ENCODE measurements at places on chromosomes 13 and 19.

- no peak for DNase-seq
Observed at GRCh38 chr19:39708594-39708993, 4.3 kb downstream of the LGALS14 start.

DNA sequence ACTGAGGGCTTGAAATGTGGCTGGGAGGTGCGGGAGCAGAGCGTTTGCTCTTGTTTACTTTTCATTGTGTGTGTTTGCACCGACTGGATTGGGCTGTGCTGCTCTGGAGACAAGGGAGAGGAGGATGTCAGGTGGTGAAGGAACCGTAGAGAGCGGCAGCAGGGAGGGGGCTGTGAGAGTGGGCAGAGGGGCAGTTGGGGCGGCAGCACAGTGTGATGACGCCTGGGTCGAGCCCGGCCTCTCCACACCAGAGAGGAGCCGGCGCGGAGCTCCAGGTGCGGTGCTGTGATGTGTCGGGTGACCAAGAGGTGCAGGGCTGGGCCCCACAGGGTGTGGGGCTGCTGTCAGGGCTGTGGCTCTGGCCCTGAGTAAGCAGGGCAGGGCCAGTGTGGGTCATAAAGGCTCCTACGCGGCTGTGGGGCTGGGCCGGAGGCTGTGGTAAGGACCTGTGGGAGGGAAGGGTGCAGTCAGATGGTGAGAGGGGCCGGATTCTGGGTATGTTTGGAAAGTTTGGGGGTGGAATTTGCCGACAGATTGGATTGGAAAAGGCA is 10.5 kb downstream of the NAXD start:
- peak; percentile 34 for DNase-seq

- DNase-seq, result no peak
Observed at GRCh38 chr13:21672287-21672680, 1.4 kb downstream of the FGF9 start.

GRCh38 chr13:44013758-44014291 is 134.1 kb downstream of the LACC1 start:
- DNase-seq, result no peak

- DNase-seq, result peak; percentile 57
Observed at GRCh38 chr13:112073245-112074138, 6.5 kb downstream of the SOX1 start.

- no peak for DNase-seq
Observed at GRCh38 chr13:72290962-72291681, 424.1 kb upstream of the DACH1 start.

DNA sequence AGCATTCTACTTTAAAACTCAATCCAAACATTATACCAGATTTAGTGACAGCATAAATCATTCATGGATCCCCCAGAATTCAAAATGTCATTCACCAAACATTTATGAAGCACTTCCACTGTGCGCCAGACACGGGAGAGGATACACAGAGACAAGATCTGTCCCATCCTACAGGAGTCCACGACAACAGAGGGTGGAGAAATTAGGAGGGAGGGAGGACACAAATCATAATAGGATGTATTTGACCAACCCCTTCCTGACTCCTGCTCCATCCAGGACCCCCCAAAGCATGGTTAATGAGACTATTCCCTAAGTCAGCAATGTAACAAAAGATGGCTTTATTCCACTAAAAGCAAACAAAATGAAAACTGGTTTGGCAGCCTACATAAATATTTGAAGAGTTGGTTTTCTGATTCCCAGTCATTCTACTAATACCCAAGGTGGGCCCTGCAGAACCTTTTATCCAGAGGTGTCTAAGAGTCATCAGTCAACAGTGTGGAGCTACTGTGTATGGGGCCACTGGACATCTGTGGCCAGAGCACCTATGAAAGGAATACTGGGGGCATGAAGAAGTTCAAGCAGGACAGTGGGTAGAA is 62.8 kb upstream of the DOCK9 start:
- DNase-seq, result no peak

- no peak for DNase-seq
Observed at GRCh38 chr13:99256283-99256682, 1.9 kb downstream of the GPR18 start.

DNA sequence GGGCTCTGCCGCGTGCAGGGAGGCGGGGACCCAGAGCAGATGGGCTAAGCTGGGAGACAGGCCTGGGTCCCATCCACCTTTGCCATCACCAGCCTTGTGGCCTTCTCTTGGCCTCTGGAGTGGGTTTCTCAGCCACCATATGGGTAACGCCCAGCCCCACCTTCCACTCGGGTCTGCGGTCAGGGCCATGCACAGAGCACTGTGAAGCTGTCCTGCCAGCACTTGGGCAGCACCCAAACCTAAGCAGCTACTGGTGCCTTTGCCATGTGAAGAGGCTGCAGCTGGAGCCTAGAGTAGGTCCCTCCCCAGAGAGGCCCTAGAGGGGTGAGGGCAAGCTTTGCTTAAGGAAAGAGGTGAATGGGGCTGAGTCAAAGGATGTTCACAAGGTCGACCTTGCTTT is 24.1 kb upstream of the NPAS1 start:
- no peak for DNase-seq

GRCh38 chr19:17488593-17489391 is 18.5 kb downstream of the SLC27A1 start:
- DNase-seq, result peak; percentile 72

DNA sequence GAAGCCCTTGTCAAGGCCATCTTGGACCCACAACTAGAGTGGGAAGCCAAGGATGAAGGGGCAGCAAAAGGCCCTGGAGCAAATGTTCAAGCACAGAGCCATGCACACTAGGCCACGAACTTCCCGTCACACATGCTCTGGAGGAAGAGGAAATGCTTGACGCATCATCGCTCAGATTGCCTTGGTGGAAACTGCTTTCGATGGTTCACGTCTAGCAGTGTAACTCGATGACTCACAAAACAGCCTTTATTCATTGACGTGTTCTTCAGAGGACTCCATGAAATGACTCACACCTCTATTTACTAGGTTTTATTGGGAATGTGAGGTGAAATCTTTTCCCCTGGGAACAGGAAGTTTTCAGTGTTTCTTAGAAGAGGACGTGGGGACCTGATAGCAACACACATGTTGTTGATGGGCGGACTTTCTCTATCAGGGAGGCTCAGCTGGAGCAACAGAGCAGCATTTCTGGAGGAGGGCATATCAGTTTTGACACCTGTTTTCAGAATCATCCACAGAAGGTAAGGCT is 79.8 kb upstream of the FLT1 start:
- no peak for DNase-seq

GRCh38 chr13:113884821-113885220 is 20.9 kb upstream of the GAS6 start:
- DNase-seq, result no peak

DNA sequence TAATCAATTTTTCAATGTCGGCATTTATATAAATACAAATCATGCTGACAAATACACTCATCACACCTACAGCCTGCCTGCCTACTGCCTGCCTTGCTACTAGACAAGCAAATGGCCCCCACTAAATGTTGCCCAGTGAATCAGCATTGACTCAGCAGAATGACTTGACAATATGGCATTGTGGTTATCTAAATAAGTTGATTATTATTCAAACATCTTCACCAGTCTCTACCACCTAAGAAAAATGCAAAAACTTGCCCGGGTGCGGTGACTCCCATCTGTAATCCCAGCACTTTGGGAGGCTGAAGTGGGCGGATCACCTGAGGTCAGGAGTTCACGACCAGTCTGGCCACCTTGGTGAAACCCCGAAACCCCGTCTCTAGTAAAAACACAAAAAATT is 296.1 kb downstream of the PCDH9 start:
- DNase-seq, result no peak

GRCh38 chr13:100673376-100673712 is 1.3 kb downstream of the TMTC4 start:
- DNase-seq, result no peak

- no peak for DNase-seq
Observed at GRCh38 chr13:79778741-79779460, 297.9 kb downstream of the NDFIP2 start.

DNA sequence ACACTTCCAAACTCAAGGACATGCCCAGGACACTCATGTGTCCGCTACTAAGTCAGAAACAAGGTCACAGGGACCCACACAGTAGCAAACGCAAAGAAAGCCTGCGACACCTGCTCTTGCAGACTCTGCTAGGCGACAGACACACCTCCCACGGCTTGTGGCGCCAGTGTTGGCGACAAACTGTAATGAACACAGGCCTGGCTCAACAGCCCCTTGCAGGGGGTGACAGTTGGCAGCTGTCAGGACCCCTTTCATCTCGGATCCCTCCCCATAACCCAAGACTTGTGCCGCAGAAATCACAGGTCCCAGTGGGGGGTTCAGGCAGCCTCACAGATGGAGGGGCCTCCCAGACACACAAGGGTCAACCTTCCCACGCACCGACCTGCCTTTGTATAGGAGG is 364 bp downstream of the CKM start:
- peak; percentile 51 for DNase-seq

DNA sequence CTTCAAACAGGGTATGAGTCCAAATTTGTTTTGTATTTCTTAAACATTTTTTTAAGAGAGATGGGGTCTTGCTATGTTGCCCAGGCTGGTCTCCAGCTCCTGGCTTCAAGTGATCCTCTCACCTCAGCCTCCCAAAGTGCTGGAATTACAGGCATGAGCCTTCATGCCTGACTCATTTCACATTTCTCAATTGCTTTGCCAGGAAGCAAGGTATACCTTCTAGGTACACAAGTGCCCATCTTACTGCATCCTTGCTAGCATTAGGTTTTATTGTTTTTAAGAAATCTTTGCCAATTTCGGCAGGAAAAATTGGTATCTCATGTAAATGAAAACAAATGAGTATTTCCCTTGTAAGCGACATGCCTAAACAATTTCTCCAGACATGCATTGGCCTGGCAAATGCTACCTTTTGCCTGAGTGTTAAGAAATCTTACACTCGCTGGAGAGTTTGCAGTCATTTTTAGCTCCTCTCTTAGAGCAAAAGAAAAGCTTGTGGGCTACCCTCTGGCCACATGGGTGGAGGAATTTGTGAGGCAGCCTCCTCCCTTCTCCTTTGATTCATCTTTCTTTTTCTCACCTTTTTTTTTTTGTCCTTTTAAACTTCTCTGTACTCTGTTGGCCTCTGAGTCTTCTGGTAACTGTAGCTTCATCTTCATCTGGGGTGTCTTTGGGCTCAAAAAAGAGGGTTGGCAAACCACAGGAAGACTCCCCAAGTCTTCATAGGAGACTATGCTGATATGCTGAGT is 33.0 kb downstream of the ACTL9 start:
- no peak for DNase-seq

GRCh38 chr19:4597278-4597974 is 37.9 kb upstream of the SEMA6B start:
- DNase-seq, result no peak

- no peak for DNase-seq
Observed at GRCh38 chr13:66778461-66778860, 451.7 kb downstream of the PCDH9 start.

DNA sequence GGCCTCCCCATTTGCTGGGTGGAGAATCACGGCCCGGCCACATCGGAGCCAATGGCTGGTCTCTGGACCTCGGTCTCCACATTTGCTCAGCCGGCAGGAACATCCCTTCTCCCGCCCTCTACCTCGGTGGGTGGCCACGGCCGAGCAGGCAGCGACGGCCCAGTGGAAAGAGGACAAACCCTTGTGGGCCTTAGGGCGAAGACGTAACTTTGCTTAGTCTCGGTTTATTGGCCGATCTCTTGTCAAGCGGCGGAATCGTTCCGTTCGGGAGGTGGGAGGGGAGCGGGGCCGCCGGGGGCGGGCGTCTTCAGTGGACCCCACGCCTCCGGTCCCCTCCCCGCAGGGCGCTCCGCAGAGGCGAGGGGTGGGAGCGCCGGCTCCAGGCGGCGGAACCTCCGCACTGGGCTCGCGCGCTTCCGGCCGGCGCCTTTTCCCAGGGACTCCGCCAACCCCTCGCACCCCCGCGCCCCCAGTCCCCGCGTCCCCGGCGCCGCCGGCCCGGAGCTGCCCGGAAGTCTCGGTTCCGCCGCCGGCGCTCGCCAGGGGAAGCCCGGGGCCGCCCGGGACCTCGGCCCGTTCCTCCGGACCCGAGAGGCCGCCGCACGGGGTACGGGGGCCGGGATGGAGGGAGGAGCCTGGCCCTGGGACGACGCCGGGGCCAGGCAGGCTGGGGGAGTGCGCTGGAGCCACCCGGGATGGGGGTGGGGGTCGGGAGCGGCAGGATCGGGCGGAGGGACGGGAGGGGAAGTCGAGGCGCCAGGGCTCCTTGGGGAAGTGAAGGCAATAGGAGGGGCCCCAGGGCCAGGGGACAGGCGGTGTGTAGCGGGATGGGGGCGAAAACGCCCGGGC is at the start of gene ZNF580:
Gene ZNF580 (plus strand): TSS at position 426 of the 849 bp plus-strand sequence. CDS start 1,507 bp downstream, outside the sequence.
- DNase-seq, result no peak

GRCh38 chr13:105016266-105016665 is 1519.2 kb downstream of the EFNB2 start:
- DNase-seq, result no peak

- no peak for DNase-seq
Observed at GRCh38 chr13:80742033-80742432, 401.1 kb upstream of the SPRY2 start.

- DNase-seq, result no peak
Observed at GRCh38 chr19:8629996-8630683, at the start of gene NFILZ. NFILZ (plus strand) TSS chr19:8630633; CDS start chr19:8676766, 46,133 bp downstream.

GRCh38 chr13:107234319-107235073 is 666.6 kb upstream of the ARGLU1 start:
- DNase-seq, result no peak

- DNase-seq, result no peak
Observed at GRCh38 chr13:60959427-60959826, 456.2 kb downstream of the PCDH20 start.

DNA sequence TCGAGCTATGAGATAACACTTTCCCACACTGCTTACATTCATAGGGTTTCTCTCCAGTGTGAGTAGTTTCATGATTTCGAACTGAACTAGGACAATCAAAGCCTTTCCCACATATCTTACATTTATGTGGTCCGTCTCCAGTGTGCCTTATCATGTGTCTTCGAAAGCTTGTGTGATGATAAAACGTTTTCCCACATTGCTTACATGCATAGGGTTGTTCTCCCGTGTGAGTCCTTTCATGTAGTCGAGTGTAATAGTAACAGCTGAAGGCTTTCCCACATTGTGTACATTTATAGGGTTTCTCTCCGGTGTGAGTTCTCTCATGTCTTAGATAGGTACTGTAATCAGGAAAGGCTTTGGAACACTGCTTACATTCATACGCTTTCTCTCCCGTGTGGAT is 16.3 kb downstream of the ZNF823 start:
- no peak for DNase-seq

- DNase-seq, result no peak
Observed at GRCh38 chr19:49701271-49701786, 10.4 kb downstream of the CPT1C start.

DNA sequence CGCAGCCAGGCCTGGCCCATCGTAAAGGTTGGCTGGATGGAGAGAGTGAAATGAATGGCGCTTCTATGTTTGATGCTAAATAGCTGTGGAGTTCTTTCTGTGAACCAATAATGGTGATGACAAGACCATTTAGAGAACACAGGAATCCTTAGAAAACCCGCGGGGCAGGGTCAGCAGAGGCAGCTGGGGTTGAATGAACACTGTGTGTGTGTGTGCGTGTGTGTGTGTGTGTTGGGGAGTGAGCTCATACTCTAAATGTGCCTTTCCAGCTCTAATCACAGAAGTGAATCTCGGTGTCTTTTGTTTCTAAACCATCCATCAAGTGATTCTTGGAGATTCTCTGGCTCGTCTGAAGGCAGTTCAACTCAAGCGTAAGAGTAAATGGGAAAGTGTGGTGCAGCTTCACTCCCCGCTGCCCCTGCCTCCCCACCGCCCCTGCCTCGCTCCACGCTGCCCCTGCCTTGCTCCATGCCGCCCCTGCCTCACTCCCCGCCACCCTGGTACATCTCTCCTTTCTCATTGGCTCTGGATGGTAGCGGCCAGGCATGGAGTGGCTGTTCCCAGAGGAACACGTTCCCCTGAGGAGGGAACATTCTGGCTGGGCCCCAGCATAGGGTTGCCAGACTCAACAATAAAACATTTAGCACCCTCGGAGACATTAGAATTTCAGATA is 21.2 kb downstream of the TMPRSS9 start:
- DNase-seq, result no peak

- no peak for DNase-seq
Observed at GRCh38 chr13:44140888-44141724, 232.5 kb upstream of the SERP2 start.
